Activated CD4-positive, alpha-beta T cell treated with anti-CD3 and anti-CD28 coated beads for 1 hour (primary cell): ENCODE measurements at places on chromosomes 3 and 15.

DNA sequence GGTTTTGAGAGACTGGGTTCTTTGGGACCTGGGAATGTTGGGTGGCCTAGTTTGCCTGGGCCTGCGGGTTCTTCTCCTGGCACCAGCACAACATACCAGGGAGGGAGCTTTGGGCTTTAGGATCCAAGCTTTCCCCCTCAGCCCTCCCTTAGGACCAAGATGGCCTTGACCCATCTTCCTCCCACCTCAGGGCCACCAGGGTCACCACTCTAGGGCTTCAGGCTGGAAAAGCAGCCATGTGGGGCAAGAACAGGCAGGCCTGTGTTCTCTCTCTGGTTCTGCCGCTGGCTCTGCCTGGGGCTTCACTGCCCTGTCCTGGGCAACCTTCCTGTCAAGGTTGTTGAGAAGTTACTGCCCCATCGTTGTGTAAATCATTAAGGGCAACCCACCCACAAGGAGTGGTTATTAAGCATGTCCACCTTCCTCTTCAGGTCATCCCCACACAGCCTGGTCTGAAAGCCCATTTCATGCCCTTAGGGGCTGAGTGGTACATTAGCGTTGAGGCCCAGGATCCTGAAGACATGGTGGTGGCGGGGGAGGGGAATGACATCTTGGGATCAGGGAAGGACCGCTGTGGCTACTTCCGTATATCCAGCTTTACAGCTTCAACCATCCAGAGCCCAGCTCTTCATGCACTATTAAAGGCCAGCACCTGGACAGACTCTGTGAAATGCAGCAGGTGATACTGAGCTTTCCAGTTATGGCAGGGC lies 652 bp downstream of the DUOX1 start:
- DNase-seq, result no peak

- DNase-seq, result no peak
These were observed 162.8 kb upstream of the ZNF385D start for GRCh38 chr3:21913791-21914190.

DNA sequence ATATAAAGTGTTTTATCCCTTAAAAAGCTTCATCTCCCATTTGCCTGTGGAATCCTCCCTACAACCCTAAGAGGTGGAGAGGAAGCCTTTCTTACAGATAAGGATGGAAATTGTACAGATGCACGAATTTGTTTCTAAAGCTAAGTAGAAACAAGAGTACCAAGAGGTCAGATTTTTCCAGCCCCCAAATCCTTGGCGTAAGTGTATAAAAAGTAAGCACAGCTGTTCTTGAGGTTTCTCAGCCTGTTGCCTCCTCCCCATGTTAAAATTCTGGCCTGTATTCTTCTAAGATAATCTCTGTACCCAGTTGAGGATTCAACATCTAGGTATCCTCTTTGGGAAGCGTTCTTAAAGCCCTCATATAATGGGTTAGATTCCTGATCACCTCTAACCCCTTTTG lies 34.9 kb downstream of the RAB7A start:
- DNase-seq, result no peak

GRCh38 chr3:82938821-82939328 lies 1177.4 kb upstream of the GBE1 start:
- no peak for DNase-seq

DNA sequence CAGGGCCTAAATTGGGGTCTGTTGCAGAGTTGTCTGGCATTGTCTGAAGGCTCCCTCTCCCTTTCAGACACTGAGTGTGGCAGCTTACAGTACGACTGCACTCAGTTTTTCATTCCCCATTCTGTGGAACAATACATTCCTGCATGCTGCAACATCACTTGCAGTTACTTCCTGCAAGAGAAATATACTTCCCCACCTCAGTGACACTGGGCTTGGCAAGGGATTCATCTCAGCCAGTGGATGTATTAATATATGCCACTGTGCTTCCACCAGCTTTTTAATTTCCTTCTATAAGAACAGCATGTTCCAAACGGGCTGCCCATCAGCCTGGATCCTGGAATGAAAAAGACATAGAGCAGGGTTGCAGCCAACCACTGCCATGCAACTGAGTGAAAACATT lies 23.1 kb downstream of the B3GALNT1 start:
- DNase-seq, result no peak

GRCh38 chr3:22451501-22451900 lies 700.5 kb upstream of the ZNF385D start:
- no peak for DNase-seq

DNA sequence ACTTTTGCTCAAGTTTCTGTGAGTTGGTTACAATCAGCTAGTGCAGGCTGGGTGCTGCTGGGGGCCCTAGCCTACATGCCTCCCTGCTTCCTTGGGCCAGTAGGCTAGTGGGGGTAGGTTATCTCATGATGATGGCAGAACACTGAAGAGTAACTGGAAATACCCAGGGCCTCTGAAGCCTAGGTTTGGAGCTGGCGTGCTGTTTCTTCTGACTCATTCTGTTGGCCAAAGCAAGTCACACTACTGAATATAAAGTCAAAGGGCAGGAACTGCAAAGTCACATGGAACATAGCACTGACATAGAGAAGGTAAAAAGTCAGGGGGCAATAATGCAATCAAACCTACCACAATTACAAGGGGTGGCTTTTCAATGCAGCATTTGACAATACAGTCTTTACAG lies 34.5 kb downstream of the RASGRP1 start:
- no peak for DNase-seq

DNA sequence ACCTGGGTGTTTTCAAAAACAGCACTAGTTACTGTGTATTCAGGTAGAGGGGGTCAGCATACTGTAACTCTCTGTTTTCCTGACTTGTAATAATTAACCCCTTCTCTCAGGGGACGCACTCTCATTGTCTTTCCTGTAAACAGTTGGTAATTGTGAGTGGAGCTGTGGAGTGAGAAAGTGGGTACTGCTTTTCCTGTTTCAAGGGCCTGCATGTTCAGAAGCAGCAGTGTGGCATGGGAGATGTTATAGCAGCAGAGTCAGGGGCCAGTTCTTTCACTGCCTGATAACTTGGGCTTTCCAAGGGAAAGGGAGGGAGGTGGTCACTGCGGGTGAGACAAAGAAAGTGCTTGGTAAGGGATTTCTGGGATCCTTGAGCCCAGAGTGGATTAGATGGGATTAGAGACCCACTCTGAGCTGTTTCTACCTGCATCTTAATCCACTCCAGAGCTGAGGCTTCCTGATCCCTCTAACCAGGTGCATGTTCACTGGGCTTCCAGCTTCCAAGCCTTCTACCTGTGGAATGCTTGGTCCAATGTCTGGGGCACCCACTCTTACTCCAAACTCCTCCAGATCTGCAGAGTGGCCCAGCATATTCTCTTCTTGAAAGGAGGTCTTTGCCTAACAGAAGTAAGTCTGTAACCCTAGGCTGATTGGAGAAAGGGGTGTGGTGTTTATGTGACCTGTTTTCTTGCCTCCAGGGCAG lies 105.2 kb downstream of the RPLP1 start:
- no peak for DNase-seq

DNA sequence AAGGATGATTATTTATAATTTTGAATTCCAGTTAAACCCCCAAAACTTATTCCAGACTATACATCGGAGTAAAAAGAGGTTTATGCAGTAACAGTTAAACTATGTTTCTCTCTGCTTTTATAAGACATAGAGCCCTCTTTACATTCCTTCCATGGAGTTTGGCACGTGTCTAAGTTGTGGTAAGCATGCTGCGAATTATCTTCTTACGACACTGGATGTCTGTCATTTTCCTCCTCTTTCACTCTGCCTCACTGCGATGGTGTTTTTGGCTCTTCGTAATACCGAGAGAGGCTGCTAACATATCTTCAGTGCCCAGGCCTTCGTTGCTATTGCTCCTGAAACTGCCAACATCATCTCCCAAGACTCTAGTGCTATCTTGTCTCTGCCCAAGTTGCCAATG lies 83.9 kb upstream of the TGFBR2 start:
- no peak for DNase-seq

DNA sequence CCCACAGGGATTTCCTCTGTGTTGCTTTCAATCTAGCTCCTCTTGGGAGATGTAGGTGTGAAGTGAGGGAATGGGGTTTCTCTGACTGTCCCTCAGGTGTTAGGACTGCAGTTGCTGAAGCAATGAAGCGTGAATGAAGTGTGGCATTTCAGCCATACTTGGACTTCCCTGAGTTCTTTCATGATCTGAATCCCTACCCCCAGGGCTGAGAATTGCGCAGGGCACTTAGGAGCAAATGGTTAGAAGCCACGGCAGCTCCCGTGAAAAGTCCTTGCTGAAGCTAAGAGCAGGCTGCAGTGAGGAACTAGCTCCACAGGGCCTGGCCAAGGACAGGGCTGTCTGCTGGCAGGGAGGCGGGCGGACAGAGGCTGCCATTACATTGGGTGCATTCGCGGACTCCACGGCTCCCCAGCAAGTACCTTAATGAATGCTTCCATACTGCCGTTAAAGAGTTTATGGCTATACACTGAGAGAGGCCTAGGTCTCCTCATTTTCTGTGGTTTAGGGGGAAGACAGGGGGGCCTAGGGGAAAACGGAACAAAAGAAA lies 69.0 kb upstream of the RAD18 start:
- no peak for DNase-seq

DNA sequence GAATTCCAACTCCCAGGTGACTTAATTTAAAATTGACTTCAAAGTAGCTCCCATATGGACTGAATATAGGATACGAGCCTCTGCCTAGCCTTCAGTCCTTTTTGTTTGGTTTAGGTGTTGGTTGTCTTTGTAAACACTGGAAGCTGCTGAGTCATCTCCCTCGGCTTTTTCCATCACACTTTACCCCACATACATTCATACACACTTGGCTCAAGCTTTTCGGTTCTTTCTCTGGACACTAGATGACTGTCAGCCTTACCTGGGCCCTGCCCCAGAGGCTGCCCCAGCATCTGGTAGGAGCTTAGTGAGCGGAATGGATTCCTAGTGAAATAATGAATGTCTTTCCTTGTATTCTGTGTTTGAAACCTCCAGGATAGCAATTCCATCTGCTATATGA lies 201.5 kb upstream of the IL12A start:
- no peak for DNase-seq

DNA sequence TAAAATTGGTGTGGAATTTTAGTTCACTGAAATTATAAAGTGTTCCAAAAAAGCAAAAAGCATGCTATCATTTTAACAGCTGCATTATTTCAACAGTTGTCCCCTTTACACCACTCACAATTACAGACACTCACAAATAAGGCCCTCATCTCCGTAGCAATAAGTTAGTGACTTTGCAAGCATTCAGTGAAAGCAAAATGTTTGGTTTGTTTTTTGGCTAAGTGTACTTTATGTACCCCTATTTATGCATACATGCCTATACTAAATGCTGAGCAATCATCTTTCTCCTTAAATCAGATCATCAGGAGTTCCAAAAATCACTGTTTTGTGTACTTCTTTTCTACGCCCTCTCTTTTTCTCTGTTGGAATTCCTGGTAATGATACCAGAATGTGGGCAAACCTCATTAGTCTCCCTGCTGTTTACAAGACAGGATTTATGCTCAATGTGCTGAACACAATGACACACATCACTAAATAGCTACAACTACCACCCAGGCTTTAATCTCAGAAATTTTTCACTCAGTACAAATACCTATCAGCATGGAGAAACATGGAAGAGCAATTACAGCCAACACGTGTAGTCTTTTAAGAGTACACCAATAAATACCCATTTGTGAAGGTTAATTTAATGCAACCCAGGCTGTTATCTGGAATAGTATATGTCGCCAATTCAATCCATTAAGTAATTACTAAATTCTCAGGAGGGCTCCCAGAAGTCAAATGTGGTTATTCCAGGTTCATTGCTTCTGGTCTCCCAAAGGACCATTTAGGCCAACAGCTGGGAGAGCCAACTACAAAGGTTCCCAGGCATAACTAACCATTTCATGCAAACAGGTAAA lies 12.0 kb downstream of the ALDH1A2 start:
- no peak for DNase-seq

DNA sequence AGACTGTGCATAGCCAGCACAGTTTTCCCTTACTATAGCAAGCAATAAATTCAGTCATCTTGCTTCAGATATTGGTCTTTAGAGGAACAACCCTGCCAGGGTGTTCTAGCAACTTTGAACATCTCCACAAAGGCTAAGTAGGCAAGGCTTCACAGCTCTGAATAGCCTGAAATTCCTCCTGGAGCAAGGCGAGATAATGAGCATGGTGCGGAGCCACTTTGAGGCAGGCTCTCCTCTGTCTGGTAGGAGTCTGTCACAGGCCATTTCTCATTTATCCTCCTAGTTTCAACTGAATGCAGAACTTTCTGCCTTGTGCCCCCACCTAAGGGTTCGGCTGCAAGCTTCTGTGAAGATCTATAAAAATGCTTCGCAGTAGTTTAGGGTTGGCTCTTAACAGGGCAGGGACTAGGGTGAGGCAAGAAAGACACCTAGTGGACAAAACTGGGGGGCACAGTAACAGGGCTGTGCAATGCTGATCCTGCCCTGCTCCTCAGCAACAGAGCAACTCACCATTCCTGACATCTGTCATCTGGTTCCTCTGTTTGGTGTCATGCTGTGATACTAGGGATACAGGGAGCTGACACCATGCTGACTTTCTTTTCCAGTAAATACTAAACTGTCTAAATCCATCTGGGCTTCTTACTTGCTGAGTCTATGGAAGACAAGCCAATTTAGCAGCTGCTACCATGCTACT lies 16.6 kb upstream of the EHHADH start:
- DNase-seq, result no peak

DNA sequence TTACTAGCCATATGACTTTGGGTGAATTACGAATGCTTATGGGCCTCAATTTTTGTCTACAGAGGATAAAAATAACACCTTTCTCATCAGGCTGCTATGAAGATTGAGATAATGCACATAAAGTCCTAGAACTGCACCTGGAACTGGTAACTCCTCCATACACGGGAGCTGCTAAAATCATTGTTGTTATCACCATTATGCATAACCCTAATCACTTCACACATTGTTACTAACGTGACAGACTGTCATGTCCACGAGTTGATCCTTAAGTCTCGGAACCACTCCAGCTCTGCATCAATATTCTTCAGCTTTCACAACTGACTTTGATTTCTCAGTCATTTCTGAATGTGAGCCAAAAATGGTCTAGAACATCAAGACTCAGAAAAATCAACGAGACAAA lies 64.1 kb downstream of the RFTN1 start:
- no peak for DNase-seq

- DNase-seq, result no peak
These were observed 50.6 kb downstream of the SLC6A6 start for GRCh38 chr3:14452740-14453710.

GRCh38 chr3:56763233-56763632 lies 38.5 kb downstream of the ARHGEF3 start:
- DNase-seq, result no peak

GRCh38 chr3:131110087-131110486 lies 83.4 kb downstream of the NEK11 start:
- no peak for DNase-seq

DNA sequence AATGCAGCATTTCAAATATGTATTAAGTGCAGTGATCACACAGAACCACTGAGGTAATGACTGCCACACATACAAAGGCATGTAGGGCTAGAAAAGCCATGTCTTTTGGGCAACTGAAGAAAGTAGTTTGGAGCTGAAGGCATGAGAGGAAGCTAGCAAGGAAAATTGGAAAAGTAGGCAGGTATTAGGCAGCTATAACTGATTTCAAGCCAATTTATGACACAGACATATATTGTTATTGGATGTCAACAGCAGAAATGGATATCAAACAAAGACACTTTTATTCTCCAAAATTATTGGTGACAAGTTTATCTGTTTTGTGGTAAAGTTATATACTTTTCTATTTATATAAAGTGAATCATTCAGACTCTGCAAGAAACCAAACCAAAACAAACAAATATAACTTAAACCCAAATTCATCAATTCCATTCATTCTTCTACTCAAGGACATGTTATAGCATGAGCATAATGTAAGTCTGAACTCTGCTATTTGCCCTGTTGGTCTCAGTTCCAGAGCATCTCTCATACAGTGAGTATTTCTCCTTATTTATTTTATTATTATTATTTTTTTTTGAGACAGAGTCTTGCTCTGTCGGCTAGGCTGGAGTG lies 307.4 kb upstream of the COL8A1 start:
- DNase-seq, result no peak
